ENCODE measurements at places on chromosomes 2 and 18.

DNA sequence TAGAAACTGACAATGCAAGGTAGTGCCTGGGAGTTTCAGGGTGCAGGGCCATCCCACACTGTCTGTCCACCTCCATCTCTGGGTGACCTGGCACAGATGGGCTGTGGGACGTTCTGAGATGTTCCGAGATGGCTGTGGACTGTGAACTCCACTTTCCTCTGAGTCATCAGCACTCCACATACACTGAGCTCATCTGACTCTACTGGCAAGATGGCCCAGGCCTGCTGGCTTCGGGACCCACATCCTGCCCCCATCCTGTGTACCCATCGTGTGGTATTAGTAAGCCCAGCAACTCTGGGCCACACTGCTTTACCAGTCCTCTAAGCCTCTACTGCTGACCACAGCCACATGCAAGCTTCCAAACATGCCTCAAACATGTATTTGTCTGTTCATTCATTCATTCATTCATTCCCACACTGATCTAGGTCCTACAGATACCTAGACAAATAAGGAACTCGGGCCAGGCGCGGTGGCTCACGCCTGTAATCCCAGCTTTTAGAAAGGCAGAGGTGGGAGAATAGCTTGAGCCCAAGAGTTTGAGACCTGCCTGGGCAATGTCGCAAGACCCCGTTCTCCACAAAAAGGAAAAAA is 124.8 kb upstream of the CXCR4 start:
- no peak for DNase-seq

DNA sequence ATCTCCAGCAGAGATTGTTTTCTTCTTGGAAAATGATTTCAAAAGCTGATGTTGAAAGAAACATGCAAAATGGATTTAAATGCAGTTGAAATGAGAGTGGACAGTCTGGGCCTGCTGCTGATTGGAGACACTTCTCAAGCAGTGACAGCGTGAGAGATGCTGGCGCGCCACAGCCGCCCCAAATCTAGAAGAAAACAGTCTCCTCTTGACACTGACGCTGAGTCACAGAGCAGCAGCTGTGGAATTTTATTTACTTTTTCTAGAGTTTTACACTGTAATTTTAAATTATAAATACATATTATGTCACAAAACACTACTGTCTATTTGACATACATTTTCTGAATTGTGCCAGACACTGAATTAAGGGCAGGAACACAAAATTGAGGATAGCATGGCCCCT is 121.8 kb upstream of the TMEM200C start:
- DNase-seq: no peak

GRCh38 chr2:184444623-184445223 is 153.6 kb upstream of the ZNF804A start:
- no peak for DNase-seq

GRCh38 chr2:75491129-75491753 is 69.5 kb downstream of the EVA1A start:
- DNase-seq: no peak

DNA sequence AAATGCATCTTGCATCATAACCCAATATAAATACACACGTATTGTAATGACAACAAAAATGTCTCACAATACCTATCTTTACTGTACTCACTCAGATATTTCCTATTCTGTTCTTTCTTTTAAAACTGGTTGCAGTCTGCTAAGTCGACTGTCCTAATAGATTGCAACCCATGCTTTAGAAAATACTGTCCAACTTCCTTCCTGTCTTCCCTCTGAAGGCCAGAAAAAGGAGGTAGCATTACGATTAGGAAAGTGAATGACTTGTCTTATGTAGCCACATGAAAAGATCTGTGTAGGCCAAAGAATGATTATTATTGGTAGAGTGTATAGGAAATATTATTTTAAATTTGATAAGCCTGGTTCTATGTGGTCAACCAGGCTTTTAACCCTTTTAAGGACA is 134.1 kb downstream of the FAM210A start:
- no peak for DNase-seq

GRCh38 chr2:8028436-8028835 is 653.4 kb upstream of the ID2 start:
- no peak for DNase-seq

DNA sequence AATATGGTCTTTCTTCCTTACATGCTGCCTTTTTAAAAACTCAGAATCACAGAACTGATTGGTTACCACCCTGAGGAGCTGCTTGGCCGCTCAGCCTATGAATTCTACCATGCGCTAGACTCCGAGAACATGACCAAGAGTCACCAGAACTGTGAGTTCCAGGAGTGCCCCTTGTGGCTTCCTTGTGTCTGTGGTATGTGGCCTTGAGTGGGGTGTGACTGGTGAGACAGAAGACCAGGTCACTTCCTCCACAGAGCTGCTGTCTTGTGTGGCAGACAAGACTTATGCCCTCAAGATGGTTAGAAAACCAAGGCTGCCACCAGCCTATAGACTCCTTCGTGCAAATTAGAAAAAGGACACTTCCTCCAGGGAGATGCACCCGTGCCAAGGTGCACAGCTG is 72.6 kb downstream of the EPAS1 start:
- no peak for DNase-seq

DNA sequence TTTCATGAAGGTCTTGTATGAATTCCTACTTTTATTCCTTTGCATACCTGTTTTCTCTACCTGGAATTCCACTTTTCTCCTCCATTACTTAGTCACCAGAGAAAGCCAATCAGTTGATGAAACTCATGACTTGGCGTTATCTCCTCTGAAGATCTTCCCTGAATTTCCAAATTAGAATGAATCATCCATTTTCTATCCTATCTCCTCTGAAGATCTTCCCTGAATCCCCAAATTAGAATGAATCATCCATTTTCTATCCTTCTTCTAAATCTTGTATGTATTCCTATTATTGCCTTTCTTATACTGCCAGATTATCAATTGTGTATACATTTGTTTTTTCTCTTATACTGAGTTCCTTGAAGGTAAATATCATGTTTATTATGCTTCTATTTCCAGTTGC is 440.4 kb downstream of the CCDC85A start:
- DNase-seq: no peak

DNA sequence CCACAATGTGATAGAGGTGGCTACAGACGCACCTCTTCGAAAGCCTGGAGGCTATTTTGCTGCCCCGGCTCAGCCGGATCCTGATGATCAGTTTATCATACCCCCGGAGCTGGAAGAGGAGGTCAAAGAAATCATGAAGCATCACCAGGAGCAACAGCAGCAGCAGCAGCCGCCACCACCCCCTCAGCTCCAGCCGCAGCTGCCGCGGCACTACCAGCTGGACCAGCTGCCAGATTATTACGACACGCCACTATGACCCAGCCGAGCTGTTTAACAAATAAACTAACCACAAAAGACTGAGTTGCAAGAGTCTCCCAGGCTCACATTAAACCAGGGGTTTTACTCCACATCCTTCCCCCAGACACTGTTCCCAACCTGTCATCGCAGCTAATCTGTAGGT is 263.8 kb downstream of the PHLPP1 start:
- DNase-seq: no peak

- DNase-seq: no peak
Observed at GRCh38 chr2:206245265-206245672, 29.2 kb upstream of the ZDBF2 start.

- DNase-seq: no peak
Observed at GRCh38 chr2:122136056-122136455, 380.6 kb downstream of the TSN start.

GRCh38 chr18:26233208-26233607 is 7.0 kb downstream of the TAF4B start:
- DNase-seq: no peak

DNA sequence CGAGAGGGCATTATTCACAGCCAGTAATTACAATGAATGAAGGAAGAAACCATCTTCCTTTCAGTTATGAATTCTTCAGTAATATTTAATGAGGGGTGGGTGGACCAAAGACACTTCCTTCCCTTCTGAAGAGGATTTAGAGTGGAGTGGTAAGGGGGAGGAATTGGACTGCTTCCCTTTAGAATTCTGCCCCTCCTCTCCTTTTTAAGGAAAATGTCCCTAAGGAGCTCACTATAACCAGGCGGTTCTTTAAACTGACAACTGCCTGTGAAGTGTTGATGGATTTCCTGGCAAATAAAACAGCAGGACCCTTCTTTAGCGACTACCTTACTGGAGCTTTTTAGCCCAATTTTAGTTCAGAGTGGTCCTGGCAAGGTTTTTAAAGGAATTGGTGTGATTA is 86.4 kb downstream of the LIMS1 start:
- DNase-seq: no peak

DNA sequence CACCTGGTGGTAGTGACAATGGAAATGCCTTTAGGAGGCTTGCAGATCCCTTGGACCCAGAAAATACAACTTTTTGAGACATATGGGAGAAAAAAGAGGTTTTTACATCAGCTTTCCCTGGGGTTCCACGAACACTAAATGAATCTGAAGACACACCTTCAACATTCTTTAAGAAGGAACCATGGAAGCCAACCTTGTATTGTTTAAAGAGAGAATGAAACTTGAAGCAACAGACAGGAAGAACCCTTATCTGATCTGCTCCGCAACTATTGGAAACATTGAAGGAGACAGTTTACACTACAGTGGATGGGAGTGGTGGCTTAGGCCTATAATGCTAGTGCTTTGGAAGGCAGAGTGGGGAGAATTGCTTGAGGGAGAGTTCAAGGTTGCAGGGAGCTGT is 190.4 kb downstream of the LAMA1 start:
- DNase-seq: no peak

- DNase-seq: no peak
Observed at GRCh38 chr2:25331686-25332365, 9.9 kb downstream of the DNMT3A start.

DNA sequence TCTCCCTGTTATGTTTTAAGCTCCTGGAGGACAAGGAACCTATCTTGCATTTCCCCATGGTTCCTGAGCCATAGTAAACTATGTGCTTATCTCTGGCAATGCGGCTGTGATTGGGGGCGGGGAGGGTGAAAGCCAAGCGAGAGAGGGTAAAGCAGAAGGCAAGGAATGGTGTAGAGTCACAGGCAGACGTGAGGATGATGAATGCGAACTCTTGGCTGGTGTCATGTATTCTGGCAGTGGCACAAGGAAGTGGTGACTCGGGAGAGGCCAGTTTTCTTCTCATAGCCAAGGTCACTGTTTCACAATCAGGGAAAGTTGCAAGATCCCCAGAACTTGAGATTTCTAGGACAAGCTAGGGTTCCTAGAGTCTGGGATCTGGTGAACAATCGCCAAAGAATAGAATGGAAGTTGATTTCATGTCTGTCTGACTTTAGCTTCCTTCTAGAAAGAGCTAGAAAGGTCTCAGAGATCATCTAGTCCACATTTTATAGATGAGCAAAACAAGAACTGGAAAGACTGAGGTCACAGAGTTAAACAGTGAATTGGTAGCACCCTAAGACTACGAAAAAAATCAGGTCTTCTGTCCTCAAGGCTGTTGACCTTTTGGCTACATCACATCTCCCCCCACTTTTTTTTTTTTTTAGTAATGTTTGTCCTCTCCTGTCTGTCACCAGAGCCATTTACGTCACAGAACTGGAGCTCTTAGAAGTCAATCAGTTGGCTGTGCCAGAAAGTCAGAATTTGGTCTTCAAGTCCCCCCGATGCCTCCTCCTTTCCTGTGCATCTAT is 137.0 kb downstream of the BCL11A start:
- no peak for DNase-seq

DNA sequence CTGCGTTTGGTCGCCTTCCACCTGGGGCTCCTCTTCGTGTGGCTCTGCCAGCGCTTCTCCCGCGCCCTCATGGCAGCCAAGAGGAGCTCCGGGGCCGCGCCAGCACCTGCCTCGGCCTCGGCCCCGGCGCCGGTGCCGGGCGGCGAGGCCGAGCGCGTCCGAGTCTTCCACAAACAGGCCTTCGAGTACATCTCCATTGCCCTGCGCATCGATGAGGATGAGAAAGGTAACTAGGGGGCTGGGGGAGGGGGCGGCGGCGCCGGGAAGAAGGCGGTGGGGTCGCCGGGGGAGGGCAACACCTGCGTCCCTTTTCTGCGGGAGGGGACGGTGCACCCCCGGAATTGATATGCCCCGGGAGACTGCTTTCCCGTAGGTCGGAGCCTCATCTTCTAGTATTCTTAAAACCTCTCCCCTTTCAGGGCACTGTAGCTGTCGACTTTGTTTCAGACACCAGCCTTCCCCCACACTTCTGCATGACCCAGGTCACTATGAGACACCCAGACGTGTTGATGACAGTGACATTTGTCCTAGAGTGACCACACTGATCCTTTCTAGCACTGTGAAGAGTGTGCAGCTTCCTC is 755 bp downstream of the SPAST start:
- no peak for DNase-seq

GRCh38 chr2:138507267-138507666 is 5.7 kb downstream of the SPOPL start:
- DNase-seq: no peak

DNA sequence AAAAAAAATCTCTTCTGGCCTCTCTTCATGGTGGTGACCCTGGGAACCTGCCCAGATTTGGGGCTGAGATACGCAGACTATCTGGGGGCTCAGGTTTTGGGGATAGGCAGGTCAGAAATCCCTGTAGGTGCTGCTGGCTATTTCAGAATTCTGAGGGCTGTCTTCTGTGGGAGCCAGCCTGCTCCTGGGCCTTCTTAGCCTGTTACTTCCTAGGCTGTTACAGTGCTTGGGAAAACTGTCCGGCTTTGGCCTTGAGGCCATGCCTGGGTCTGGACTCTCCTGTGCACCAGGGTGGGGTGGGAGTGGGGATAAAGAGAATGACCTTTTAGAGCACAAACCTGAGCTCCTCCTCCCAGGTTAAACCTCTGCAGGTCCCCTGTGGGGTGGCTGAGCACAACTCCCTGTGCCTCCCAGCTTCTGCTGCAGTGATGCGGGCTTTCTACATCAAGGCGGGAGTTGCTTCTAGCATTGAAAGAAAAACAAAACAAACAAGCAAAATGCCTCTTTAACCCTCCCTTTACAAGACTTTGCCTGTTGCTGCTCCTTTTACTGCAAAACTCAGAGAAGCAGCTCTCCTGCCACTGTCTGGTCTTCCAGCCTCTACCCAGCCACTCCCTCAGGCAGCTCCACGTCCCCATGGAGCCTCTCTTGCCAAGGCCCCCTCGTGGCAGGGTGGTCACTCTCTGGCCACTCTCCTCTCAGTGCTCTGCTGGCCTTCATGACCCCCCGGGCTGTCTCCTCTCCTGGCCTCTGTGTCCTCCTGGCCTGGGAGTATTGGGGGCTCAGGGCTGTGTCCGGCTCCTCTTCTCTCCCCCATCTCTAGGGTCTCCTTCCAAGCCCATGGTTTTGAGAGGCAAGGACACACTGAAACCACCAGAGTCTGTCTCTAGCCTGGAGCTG is 293.0 kb upstream of the HS6ST1 start:
- no peak for DNase-seq

DNA sequence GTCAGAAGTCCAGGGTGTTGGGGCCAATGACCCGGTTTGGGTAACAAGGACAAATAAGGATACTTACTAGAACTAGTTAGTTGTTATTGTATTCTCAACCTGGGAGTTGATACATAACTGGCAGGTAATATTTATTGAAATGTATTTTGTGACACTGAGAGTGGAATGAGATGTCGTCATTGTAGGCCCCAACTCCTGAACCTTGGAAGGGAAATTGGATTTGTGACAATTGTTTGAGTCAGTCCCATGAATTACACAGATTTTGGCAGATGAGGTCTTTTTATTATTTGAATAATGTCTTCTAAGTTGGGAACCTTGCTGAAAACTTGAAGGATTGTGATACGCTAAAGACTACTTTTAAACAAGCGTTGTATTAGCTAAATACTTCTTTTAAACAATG is 5.1 kb downstream of the TIMM21 start:
- no peak for DNase-seq

- DNase-seq: no peak
Observed at GRCh38 chr18:45298986-45299385, 316.3 kb upstream of the SLC14A2 start.

- no peak for DNase-seq
Observed at GRCh38 chr2:66481100-66481549, 46.2 kb downstream of the MEIS1 start.

GRCh38 chr2:187644981-187645380 is 90.7 kb upstream of the TFPI start:
- no peak for DNase-seq
